ENCODE measurements at places on chromosomes 6 and 20.

DNA sequence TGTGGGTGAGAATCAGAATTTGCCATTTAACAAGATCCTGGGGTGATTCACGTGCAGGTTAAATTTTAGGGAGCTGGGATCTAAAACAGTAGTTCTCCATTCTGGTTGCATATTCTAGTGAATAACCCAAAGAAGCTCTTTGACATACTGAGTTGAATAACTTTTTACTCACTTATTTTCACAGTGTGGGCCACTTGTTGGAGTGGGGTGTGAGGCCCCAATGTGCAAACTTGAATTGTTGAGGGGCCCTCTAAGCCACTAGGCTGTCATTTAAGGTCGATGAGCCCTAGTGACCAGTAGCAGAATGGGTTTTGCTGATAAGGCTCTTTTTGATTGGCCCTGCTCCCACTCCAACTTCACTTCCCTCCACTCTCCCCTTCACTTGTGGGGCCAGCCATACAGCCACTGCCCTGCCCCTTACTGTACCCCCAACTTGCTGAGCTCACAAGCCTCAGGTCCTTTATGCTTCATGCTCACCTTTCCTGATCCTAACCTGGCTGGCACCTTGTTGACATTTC is 33.6 kb upstream of the RIPOR2 start:
- DNase-seq, result no peak

DNA sequence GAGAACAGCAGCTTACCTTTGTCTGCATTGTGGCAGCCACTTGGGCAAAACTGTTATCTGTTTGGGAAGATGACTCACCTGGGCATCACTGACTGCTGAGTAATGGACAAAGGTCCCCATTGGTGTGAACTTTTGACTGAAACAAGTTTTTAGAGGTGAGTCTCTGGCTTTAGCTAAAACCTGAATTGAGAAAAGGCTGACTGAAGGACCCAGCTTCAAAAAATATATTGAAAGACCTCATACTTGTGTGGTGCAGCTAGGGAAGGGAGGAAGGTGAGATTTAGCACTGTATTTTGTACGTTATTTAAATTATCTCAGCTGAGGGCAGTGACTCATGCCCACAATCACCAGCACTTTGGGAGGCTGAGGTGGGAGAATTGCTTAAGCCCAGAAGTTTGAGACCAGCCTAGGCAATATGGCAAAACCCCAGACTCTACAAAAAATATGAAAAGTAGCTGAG is 4.5 kb upstream of the CITED2 start:
- no peak for DNase-seq

- no peak for DNase-seq
Measured at GRCh38 chr6:127436578-127437110, 22.5 kb downstream of the KIAA0408 start.

DNA sequence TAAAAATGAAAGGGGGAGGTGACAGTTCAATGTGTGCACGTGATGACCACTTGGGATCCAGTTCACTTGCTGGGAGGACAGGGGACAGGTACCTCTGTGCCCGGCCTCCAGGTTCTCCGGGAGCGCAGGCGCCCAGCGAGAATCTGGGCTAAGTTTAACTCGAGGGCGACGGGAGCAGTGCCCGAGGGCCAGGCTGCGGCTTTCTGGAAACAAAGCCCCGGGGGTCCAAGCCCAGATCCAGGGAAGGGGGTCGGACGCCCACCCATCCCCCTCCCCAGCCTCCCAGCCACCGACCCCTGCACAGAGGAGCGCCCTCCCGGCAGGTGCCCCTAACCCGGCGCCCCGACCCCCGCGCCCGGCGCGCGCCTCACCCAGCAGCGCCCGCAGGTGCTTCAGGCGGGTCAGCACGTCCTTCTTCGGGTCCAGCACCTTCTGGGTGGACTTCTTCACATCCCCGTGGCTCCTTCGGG is 405 bp downstream of the RALGAPA2 start:
- no peak for DNase-seq

DNA sequence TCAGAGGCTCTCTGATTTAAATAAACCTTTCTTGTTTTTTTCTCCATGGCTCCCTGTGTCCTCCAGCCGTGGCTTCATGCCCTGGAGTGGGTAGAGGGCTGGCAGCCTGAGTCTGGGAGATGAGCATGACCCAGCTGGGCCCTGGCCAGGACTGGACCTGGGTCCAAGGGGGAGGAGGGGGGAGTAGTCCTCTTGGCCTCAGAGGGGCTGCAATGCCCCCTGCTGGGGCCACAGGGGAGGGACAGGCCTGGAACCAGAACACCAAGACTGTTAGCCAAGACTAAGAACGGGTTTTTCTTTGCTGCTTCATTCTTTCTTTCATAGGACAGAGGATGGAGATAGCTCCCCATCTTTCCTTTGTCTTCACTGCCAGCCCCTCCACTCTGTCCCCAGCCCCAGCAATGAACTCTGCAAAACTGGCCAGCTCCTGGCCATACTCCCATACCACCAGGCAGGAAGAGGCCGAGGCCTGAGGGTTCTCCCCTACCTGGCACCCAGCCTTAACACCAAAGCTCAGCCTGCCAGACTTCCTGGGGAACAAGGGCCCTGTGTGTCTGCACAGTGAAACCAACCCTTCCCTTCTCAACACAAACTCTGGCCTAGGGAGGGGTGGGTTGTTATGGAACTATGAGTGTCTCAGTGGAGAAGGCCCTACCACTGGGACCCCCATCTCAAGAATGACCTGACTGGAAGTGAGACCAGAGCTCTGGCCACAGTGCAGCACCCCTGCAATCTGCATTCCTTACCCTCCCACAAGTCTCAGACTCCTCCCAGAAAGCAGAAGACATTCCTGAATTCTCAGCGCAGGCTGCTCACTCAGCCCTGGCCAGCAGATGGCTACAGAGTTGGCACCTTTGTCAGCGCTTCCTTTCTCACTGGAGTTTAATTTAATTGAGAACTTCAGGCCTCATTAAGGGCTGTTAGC is 11.0 kb downstream of the SLC29A1 start:
- no peak for DNase-seq

DNA sequence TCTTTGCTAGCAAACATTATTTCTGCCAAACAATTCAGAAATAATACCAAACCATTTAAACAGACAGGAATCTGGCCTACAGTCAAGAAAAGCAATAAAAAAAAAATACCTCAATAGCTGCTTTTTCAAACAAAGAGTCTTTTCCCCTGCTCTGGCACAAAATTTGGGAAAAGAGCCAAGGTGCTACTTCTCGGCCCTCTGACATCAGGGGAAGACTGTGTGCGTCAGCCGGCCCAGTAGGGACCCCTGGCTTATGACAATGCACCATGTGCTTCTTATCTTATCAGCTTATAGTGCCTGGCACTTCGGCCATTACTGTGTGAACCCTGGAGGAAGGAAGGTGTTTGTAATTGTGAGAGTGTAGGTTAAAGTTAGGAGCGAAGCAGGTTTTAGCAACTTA is 89.4 kb downstream of the PDE10A start:
- no peak for DNase-seq

- DNase-seq, result no peak
Measured at GRCh38 chr6:146957181-146958093, 246.8 kb upstream of the STXBP5 start.

- no peak for DNase-seq
Measured at GRCh38 chr6:107600936-107601335, 111.0 kb downstream of the SOBP start.

GRCh38 chr6:20386218-20386617 is 15.5 kb upstream of the E2F3 start:
- DNase-seq, result no peak

- DNase-seq, result peak; percentile 22
Measured at GRCh38 chr6:92810913-92811312, 608.4 kb downstream of the EPHA7 start.

GRCh38 chr6:157873735-157874344 is 50.8 kb downstream of the SNX9 start:
- DNase-seq, result peak; percentile 26

GRCh38 chr6:17972978-17973622 is 14.3 kb downstream of the KIF13A start:
- DNase-seq, result no peak

DNA sequence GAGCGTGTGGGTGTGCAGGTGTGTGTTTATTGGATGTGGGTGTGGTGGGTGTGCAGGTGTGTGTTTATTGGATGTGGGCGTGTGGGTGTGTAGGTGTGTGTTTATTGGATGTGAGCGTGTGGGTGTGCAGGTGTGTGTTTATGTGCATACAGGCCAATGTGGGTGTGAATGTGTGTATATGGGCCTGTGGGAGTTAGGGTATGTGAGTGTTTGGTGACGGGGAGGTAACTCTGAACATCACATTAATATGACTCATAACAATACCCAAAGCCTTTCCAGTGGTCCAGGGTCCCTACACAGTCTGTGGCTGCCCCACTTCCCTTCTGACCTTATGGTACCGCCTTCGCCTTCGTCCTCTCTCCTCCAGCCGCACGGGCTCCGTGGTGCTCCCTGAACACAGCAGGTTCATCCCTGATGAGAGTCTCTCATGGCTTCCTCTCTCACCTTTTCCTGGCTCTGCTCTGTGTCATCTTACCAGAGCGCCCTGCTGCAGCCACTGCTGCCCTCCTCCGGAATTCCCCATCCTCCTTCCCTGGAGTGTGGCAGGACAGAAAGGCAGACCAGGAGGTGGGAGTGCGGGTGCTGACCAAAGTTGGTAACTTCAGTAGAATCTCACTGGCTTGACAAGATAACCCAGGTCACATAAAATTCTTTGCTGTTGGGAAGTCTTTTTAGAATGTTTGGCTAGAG is 80.0 kb downstream of the SLC2A10 start:
- no peak for DNase-seq

GRCh38 chr6:107820338-107821261 is 3.5 kb downstream of the SCML4 start:
- no peak for DNase-seq

DNA sequence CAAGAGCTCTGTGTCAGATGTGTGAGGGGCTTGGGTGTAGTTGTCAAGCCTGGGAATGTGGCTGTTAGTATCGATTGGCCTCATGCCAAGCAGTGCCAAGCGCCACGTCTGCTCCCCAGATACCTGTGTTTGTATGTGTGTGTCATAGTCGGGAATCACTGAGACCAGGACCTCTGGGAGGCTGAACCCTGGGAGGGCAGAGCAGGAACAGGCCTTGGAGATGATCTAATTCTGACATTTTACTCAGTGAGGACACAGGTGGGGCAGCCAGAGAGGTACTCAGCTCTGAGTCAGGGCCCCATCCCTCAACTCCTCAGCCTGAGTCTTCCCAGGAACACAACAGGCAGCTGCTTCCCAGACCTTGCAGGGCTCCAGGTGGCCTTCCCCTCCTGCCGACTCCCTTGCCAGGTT is 51.2 kb upstream of the FANCE start:
- DNase-seq, result peak; percentile 6

- no peak for DNase-seq
Measured at GRCh38 chr6:135540207-135540840, 42.8 kb upstream of the AHI1 start.

All from DMS153 (cell line).